ENCODE measurements at places on chromosomes 4 and X. TPM values are rescaled to one million over a fixed set of nuclear protein-coding genes. Genes with fewer than 3 reads are reported as not detected.

GRCh38 chr4:174086829-174087799, 196.4 kb downstream of the FBXO8 start:
- no peaks in the 10 kb centered on the region for H3K36me3 ChIP-seq
- no peak overlapping the region for H3K4me3 ChIP-seq
- no peaks in the 10 kb centered on the region for H3K27me3 ChIP-seq
- H3K4me1 ChIP-seq = no peaks in the 10 kb centered on the region
- no peak overlapping the region for H3K27ac ChIP-seq
- no peak for DNase-seq

NDNF gene
- 0.13 TPM for total RNA-seq

GRCh38 chrX:7228226-7228625, 80.3 kb upstream of the PUDP start:
- no peak overlapping the region for H3K27ac ChIP-seq
- no peaks in the 10 kb centered on the region for H3K36me3 ChIP-seq
- no peak for DNase-seq
- no peak overlapping the region for H3K4me3 ChIP-seq
- no peaks in the 10 kb centered on the region for H3K4me1 ChIP-seq

DNA sequence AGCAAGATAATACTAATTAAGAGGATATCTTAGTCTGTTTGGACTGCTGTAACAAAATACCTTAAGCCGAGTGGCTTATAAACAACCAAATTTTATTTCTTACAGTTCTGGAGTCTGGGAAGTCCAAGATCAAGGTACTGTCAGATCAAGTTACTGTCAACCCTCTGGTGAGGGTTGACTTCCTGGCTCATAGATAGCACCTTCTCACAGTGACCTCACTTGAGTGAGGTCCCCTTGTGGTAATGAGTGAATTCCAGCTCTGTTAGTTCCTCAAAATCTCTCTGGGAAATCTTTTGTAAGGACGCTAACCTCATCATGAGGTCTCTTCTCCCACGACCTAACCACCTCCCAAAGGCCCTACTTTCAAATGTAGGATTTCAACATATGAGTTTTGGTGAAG, 36.9 kb upstream of the ADGRA3 start:
- no peak overlapping the region for H3K4me3 ChIP-seq
- no peak overlapping the region for H3K27ac ChIP-seq
- H3K27me3 ChIP-seq = no peaks in the 10 kb centered on the region
- H3K4me1 ChIP-seq = no peaks in the 10 kb centered on the region
- H3K36me3 ChIP-seq = no peaks in the 10 kb centered on the region
- no peak for DNase-seq

GRCh38 chr4:145501051-145501660, 19.5 kb downstream of the SMAD1 start:
- H3K27ac ChIP-seq = no peak overlapping the region
- H3K4me1 ChIP-seq = no peaks in the 10 kb centered on the region
- H3K4me3 ChIP-seq = no peak overlapping the region
- H3K36me3 ChIP-seq = no peaks in the 10 kb centered on the region
- no peaks in the 10 kb centered on the region for H3K27me3 ChIP-seq

DNA sequence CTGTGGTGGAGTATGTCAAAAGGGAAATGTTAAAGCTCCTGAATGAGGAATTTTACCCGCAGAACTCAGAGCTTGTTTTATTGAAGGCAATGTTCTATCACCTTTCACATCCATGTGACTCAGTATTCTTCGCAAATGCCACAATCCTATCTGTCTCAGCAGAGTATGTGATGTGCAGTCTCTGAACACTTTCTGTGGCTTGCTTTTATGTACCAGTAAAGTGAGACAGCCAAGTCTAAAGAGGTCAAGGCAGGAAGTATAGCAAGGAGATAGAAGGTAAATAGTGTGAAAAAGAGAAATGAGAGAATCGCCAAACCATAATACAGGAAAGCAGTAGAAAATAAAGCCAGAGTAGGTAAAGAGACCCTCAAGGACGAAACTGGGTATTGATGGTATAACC, 515.8 kb downstream of the RAB28 start:
- H3K4me3 ChIP-seq = no peak overlapping the region
- H3K27me3 ChIP-seq = no peaks in the 10 kb centered on the region
- no peaks in the 10 kb centered on the region for H3K4me1 ChIP-seq
- no peaks in the 10 kb centered on the region for H3K36me3 ChIP-seq
- H3K27ac ChIP-seq = no peak overlapping the region

DNA sequence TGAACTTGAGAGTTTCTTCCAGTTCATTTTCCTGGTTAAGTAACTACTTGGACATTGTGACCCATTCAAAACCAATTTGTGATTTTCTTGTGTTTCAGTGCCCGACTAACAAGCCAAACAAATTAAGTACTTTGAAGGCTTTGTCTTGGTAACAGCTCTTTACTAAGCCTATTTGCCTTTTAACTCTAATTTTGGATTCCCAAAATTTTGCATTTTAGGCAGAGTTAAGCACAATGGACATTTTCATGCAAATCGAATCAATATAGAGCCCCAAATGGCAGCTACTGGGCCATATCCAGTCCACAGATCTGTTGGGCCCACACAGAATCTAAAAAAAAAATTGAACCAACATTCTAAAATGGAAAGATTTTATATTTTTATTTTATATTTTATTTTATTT, 31.4 kb upstream of the CHRNA9 start:
- H3K27me3 ChIP-seq = no peaks in the 10 kb centered on the region
- DNase-seq = no peak
- H3K36me3 ChIP-seq = no peaks in the 10 kb centered on the region
- H3K4me1 ChIP-seq = peaks cover 94% of the 10 kb centered on the region
- no peak overlapping the region for H3K27ac ChIP-seq

GRCh38 chr4:145387079-145387478, 94.6 kb upstream of the SMAD1 start:
- H3K36me3 ChIP-seq = no peaks in the 10 kb centered on the region
- no peaks in the 10 kb centered on the region for H3K27me3 ChIP-seq
- H3K27ac ChIP-seq = no peak overlapping the region
